H4 (cell line): ENCODE measurements at places on chromosomes 6 and 20. TPM values are rescaled to one million over a fixed set of nuclear protein-coding genes. Genes with fewer than 3 reads are reported as not detected.

DNA sequence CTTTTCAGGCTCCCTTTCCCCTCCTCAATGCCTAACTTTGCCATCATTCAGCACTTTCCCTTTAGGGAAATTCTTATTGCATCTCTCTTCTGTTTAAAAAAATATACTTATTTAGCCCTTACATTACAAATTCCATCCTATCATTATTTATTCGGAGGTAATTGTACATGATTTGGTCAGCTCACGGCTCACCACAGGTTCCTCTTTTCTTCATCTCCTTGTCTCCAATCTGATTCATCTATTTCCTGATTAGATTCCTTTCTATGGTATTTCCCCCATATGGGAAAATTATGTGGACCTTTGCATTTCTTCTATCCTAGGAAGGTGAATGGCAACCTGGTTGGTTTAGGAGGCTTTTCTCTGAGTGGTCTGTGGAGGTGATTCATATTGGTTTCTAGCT lies 12.9 kb upstream of the EMILIN3 start:
- DNase-seq: no peak

DNA sequence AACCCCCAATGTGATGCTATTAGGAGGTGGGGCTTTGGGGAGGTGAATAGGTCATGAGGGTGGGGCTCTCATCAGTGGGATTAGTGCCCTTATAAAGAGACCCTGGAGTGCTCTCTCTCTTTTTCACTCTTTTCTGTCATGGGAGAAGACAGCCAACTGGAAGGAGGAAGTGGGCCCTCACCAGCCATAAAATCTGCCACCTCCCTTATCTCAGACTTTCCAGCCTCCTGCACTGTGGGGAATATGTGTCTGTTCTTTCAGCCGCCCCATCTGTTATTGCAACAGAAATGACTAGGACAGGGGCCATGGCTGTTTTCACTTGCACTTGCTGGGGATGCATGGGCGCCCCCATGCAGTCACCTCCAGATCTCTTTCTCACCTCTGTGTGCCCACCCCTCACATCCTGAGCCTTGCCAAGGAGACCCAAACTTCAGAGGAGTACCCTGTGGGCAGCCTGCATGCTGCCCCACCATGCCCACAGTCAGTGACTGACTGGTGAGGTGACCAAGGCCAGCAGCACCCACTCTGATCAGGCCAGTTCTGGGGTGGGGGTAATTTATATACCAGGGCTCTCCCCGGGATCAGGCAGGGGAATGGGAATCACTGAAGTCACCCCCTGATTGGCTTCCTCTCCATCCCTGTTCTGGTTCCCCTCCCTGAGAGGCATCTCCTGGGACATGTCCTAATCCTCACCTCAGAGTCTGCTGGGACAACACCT lies 118.4 kb downstream of the ANKRD60 start:
- DNase-seq: no peak

GRCh38 chr20:34473262-34473883 lies 42.8 kb upstream of the DYNLRB1 start:
- peak; percentile 38 for DNase-seq

DNA sequence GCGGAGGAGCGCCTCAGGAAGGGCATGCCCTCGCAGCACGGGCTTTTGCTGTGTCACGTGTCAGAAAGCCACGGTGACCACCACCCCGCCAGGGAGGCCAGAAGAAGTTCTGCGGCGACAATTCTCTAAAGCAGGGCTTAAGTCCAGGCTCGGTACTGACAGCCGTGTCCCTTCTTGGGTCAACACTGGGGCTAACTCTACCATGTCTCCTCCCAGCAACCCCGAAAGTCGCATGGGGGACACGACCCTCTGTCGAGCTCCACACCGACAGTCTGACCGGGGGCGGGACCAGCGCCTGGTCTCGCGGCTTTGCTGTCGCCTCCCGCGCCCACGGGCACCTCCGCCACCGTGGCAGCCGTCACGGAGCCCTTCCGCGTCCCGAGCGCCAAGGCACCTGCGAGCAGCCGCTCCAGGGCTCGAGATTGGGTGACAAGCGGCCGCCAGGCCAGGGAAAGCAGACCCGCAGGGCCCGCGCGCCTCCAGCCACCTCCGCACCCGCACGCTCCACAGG lies 534 bp downstream of the NANP start:
- peak; percentile 16 for DNase-seq

GRCh38 chr6:54308986-54309315 lies 710 bp downstream of the TINAG start:
- no peak for DNase-seq

GRCh38 chr6:12289933-12290820 lies at the start of gene EDN1:
Gene EDN1 (plus strand): TSS chr6:12290361. CDS start chr6:12290630, 269 bp downstream.
- peak; percentile 79 for DNase-seq

GRCh38 chr6:107636486-107636885 lies 146.6 kb downstream of the SOBP start:
- no peak for DNase-seq

- no peak for DNase-seq
These were observed 628 bp downstream of the RBM24 start for GRCh38 chr6:17281497-17282481.

- DNase-seq: no peak
These were observed 63.7 kb upstream of the SLC22A23 start for GRCh38 chr6:3520281-3521230.

GRCh38 chr20:4721719-4722118 lies at the start of gene PRND:
Gene PRND (plus strand): TSS chr20:4721909. CDS start chr20:4724552, 2,643 bp downstream.
- DNase-seq: no peak

- DNase-seq: no peak
These were observed 53.2 kb upstream of the BMP2 start for GRCh38 chr20:6714279-6714711.

DNA sequence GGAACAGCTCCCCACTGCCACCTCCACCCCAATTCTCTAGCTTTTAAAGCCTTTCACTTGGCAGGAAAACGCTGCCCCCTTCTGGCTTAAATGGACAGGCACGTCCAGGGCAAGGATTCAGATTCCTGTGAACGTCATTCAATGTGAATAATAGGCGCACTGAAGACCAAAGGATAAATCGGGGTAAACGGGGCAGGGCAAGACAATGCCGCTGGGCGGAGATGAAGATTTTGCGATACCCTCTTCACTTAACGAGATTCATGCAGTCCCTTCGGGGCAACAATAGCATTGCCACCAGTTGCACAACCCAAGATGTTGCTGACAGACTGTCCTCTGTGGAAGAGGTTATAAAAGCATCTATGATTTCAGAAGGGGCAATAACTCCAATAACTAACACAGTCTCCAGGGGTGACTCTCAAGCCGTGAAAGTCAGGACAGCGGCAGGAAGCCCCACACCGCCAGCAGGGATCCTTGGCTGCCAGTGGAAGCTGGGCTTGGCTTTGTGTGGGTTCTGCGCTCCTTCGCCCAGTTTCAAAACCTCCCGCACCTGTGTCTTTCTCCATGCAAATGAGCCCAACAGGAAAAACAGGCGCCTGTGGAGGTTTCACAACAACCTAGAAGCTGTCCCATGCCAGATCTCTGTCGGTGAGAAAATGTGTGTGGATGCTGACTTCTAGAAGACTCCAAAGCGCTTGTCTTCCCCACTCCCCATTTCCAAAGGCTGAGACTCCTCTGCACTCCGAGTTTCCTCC lies 291.8 kb downstream of the BMP7 start:
- DNase-seq: peak; percentile 51

GRCh38 chr6:109240370-109241084 lies 141.7 kb downstream of the CD164 start:
- DNase-seq: no peak

DNA sequence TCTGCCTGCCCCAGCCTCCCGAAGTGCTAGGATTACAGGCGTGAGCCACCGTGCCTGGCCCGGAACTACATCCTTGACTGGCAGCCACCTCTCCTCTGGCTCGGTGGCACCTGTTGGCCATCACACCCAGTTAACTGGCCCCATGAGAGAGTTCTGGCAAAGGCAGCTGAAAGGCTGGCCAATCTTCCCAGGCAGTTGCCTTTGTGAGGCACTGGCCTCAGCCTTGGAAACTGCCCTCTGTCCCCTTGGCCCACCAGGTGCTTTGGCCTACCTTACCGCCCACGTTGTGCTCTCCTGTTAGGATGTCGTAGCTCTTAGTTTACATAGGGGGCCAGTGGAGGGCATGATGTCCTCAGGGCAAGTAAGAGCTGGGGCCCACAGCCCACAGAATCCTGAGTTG lies 9.6 kb upstream of the MANBAL start:
- no peak for DNase-seq

DNA sequence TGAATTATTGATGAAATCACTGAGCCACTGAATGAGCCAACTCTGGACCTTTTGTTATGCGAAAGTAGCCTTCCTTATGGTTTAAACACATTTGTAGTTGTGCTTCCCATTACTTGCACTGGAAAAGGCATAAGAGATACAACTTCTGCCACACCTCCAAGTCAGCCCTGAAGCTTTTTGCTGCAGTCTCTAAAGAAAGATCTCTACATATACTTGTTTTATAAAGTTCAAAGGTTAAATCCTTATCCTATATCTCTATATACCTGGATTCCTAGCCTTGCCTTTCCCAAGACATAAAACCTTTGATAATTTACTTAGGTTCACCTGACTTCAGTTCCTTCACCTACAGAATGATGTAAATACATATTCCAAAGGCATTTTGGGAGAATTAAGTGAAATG lies 132.0 kb downstream of the PTPRK start:
- DNase-seq: no peak

- DNase-seq: no peak
These were observed 34.6 kb downstream of the C6orf52 start for GRCh38 chr6:10659699-10660348.

GRCh38 chr6:47083586-47084047 lies 41.5 kb upstream of the ADGRF1 start:
- DNase-seq: peak; percentile 91

Gene CPNE5
- not detected in 2 replicates for total RNA-seq

Gene HUS1B
- total RNA-seq: 2.1 TPM in 1 of 2 replicates, not detected in the other

Gene DAAM2
- 7.2 and 9.6 TPM in 2 replicates for total RNA-seq

Gene HTR1E
- total RNA-seq: not detected in 2 replicates

Gene TMC2
- not detected in 2 replicates for total RNA-seq

Gene SEMG1
- not detected in 2 replicates for total RNA-seq

Gene ZC2HC1B
- not detected in 2 replicates for total RNA-seq

Gene PTCRA
- total RNA-seq: not detected in 2 replicates
